ENCODE measurements at places on chromosomes 7 and 10.

GRCh38 chr7:140446467-140446866, 32.8 kb downstream of the MKRN1 start:
- DNase-seq = no peak

- DNase-seq = no peak
Measured at GRCh38 chr7:44537442-44537841, 3.7 kb downstream of the NPC1L1 start.

GRCh38 chr10:123272171-123272570, 118.0 kb downstream of the BUB3 start:
- DNase-seq = no peak

- no peak for DNase-seq
Measured at GRCh38 chr10:71338728-71339495, 19.9 kb downstream of the SLC29A3 start.

- no peak for DNase-seq
Measured at GRCh38 chr7:93461350-93461749, 113.2 kb downstream of the CALCR start.

GRCh38 chr10:127991543-127992255, 84.8 kb downstream of the PTPRE start:
- DNase-seq = no peak

GRCh38 chr10:22369434-22370072, 24.3 kb downstream of the SPAG6 start:
- DNase-seq = no peak

Measured in HFF-Myc (cell line).